ENCODE measurements at places on chromosomes 12 and 14.
A peak's percentile ranks its signal among the peaks of the same experiment; 100 is the strongest.

GRCh38 chr12:75047885-75048525 lies 161.6 kb downstream of the KCNC2 start:
- DNase-seq = no peak

- DNase-seq = peak; percentile 36
These were observed 101.9 kb downstream of the SLC8A3 start for GRCh38 chr14:70086685-70087379.

GRCh38 chr12:41585784-41586183 lies 397.7 kb downstream of the PDZRN4 start:
- DNase-seq = no peak

DNA sequence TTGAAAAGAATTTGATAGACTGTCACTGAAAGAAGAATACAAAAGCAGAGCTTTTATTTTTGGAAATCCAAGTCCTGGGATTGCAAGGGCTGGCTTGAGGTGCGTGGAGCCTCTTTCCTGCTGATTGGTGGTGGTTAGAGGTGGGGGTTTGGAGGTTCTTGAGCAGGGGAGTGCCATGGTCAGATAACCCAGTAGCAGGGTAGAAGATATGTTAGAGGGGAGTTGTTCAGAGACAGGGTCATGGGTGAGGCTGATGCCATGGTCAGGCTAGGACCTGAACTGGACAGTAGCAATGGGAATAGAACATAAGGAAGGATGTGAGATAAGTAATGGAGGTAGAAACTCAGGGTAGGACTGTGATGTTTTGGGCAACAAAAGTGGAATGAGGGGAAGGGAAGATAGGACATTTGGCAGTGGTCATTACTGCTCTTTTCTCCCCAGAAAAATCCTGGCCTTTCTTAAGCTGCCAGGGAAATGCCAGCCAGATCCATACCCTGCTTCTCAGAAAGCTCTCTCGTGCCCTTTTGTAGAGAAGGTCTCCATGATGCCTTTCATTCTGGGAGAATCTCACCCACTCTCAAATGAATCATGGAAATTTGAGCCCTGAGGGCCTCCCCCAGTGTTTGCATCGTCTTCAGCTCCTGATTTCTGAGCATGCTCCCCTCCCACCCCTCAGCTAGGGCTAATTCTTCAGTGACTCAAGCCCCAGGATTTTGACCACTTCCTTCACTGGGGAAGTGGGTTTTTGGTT lies 9.5 kb downstream of the EMP1 start:
- peak; percentile 97 for DNase-seq

Data from astrocyte of the cerebellum (primary cell).